ENCODE measurements at places on chromosomes 7 and 10.

DNA sequence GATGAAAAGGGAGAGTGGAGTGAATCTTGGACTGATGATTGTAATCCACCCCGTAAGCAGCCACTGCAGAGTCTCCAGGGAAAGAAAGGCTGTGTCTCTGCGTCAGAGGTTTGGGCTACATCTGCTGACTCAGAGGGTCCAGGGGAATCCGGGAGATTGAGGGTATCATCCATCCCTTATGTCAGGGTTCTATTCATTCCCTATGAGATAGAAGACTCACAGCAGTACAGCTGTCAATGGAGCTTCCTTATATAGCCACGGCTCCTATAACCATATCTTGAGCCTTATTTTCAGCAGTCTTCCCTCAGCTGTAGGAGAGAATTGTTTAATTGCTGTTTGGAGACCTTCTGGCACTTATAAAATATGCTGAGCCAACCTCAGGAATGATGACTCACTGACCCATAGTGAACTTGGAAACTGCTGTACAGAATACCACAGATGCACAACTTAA lies 558.2 kb upstream of the PFKP start:
- no peak for DNase-seq

GRCh38 chr7:69184339-69184738 lies 413.9 kb upstream of the AUTS2 start:
- DNase-seq, result no peak

DNA sequence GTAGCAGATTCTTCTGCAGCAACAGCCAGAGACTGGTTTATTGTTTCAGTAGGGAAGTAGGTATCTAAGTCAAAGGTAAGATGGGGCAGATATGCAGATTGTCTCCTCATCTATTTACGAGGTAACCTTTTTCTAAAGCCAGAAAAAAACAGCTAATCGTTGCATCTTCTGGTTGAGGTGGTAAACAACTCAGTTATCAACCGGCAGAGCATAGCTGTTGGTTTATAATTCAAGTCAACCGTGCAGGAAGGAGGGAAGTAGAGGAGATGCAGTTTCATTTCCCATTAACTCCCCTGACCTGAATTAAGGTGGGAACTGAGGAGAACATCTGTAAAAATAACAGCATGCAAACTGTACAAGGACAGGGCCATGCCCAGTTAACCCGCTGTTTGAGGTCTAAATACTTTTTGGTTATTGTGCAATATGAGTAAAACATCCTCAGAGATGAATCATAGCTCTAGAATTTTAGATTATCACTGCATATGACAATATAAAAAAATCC lies 156.5 kb upstream of the ITGB1 start:
- DNase-seq, result no peak

DNA sequence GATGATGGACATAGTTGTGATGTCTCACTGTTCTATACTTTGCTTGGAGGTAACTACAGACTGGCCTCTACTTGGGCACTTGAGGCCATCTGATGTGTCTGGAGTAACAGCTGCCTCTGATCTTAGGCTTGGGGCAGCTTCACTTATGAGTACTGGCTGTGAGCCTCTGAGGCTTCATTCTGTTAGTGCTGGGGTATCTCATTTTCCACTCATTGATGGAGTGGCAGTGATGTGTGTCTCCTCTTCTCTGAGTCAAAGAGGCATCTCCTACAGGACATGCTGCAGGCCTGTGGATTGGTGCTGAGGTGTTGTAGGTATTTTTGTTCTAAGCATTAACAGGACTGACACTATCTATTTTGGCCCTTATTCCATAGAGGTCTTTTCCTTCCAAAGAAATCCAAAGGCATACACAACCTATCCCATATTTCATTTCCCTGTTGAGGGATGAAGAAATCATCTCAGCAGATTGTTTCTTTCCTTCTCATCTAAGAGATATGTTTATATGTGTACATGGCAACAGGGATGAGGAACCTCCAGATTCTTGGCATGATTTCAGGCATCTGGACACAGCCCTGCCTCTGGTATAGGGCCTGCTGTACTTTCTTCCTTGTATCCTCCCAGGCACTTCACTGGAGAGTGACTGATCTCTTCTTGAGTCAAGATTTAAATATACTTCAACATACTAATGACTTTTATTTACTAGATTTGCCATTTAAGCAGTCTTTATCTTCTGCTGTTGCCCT lies 65.7 kb upstream of the NOBOX start:
- no peak for DNase-seq

DNA sequence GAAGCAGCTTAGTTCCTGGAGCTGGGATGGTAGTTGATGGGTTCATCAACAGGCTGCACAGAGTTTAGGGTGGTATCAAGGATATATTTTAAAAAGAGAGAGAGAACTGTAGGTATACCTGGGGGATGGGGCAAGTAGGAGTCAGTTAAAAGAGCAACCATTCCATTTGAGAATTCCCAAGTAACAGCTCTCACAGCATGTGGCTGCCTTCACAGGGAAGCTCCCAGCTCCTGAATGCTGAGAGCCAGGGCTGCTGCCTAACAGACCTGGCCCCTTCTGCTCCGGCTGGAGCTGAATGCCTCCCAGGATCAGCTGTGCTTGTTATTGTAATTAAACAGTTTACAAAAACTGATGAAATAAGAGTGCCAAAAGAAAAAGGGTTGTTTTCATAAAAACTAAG lies 58.8 kb upstream of the GPR26 start:
- peak; percentile 92 for DNase-seq

- DNase-seq, result no peak
Observed at GRCh38 chr7:155168597-155169480, 98.7 kb downstream of the HTR5A start.

- DNase-seq, result peak; percentile 19
Observed at GRCh38 chr7:142804728-142805207, 34.0 kb downstream of the PRSS2 start.

DNA sequence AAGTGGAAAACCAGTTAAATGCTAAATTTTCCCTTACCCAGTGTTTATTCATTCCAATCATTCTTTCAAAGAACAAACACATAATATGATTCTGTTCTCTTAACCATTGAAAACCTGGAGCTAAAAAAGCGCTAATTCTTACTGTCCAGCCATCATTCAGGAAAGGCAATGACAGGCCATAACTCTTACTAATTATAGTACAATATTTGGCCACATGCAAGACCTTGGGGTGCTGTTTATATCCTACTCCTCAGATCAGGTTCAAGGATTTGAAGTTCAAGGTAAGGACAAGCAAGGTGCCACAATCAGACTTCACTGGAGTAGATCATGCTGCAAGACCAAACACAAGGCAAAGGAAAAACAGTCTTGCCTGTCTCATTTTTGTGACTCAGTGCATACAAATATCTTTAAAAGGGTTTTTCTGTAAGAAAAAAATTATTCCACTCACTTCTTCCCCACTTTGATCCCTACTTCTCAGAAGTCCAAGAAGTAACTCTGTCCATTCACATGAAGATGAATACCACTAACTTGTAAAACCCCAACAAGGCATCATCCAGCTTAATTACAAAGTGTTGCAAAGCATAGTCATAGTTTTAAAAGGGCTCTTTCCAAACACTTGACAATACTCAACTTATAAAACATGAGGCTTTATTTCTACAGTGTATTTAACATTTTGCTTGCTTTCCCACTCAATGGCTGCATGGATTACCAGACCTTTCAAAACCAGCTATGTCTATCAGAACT lies 153.0 kb downstream of the DOCK4 start:
- no peak for DNase-seq

DNA sequence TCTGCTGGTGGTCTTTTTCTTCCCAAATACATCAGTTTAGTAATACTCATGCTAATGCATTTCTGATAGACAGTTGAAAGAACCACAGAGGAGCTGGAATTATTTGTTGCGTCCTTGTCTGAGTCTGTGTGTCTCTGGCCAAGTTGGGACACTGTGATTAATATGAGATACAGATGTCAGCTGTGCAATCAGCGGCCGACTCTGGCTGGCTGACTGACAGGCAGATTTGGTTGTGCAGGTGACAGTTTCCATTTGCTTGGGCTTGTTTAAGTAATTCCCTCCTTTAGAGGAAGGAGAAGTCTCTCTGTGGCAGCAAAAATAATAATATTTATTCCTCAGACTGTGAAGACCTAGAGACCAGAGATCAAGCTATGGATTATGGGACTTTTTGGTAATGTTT lies 176.2 kb upstream of the CHRM2 start:
- no peak for DNase-seq

- no peak for DNase-seq
Observed at GRCh38 chr10:78772486-78772885, 296.3 kb upstream of the ZMIZ1 start.

DNA sequence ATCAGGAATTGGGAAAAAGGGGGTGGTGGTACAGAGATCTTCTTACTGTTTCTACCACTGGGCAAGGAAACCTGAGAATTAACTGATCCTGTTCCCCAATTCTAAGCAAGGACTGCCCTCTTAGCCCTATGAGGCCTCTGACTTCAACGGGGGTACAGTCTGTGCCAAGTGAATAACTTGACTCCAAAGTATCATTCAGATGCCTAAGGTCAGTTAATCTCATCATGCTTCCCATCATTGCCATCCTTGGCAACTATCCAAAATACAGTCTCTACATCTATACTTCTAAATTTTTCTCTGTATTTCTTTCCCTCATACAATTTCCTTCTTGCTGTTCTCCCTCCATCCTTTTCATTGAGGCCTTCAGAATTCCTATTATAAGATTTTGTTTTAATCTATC lies 10.5 kb downstream of the PPP3CB start:
- no peak for DNase-seq

GRCh38 chr7:23264916-23265458 lies 18.4 kb downstream of the GPNMB start:
- peak; percentile 9 for DNase-seq

- DNase-seq, result no peak
Observed at GRCh38 chr7:39516498-39516897, 49.7 kb upstream of the YAE1 start.

- DNase-seq, result no peak
Observed at GRCh38 chr10:124831116-124831515, 29.5 kb downstream of the ABRAXAS2 start.

DNA sequence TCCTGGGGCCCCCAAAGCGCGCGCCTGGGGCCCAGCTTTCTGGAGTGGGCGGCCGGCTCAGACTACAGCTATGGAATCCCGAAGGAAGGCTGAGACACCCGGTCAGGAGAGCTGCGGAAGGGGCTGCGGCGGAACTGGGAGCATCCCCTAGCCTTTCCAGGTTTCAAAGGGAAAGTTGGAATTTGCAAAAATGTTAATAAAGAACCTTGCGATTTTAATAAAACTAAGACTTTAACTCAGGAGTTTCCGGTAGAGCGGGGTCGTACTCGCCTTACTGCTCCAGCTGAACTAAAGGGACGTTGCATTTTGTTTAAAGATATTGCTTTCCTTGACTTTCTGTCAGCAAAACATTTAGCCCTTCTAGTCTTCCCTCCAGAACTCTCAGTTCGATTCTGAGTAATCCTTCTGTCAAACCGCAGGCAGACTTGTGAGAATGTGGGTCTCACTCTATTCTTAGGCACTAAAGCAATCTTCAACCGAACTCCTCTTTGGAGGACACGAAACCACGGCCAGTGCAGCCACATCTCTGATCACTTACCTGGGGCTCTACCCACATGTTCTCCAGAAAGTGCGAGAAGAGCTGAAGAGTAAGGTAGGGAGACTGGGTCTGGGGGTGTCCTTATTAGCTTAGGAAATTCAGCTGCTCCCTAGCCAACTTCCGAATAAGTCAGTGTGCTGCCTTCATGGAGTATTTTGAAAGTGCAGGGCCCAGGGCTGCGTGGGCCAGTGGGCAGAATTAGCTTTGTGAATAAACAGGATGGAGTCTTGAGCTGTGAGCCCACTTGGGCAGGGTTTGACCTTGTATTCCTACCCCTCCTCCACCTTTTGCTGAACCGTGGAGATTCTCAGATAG lies 1.9 kb downstream of the CYP26A1 start:
- no peak for DNase-seq

DNA sequence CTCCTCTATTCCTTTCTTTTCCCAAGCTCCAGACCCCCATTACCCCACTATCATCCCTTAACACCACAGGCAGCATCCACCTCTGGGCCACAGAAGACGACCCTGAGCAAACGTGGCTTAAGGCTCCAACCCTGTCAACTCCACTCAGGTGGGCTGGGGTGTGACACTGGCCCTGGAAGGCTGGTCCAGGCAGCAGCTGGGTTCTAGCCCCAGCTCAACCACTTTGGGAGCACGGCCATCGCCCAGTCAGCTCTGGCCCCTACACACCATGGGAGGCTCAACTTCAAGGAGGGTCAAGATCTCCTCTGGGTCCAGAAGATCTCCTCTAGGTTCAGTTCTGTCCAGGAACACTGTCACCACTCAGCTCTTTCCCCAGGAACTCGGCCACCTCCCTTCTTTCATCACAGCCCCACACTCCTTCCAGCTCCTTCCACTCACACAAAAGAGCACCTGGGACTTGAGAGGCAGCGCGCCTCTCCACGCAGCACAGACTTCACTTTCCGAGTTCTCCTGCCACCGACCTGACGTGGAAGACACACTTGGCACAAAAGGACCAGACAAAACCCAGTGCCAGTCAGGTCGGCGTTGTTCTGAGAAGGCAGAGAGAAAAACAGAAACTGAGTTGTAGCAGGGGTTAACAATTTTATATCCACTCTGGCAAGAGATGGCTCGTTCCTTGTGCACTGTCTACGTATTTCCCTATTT lies 84.1 kb downstream of the CTBP2 start:
- no peak for DNase-seq

DNA sequence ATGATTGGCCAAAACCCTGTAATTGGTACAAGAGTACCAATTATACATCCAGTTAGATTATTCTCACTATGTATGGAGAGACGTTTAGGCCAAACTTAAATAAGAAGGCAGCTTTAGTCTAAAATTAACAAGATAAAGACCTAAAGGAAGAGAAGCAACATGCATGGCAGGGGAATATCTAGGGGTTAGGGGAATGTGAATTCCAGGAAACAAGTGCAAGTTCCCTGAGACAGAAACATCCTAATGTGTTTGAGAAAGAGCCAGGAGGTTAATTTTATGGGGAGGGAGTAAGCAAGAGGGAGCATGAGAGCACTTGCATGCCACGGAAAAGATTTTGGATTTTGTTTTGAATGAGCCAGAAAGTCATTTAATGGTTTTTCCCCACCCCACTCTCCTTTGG lies 39.6 kb upstream of the CCDC6 start:
- no peak for DNase-seq

DNA sequence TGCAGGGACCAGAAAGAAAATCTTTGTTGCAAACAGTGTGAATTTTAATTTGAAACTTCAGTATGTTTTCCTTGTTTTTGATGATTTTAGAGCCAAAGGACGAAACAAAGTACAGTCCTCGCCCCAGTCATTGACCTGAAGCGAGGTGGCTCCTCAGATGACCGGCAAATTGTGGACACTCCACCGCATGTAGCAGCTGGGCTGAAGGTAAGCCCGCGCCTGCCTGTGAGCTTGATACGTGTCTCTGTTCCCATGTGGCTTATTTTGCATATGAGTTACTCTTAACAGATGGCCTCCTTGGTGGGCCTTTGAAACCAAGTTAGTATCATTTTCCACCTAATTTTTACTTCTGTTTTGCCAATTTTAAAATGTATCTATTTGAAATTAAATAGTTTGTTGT lies 12.3 kb downstream of the RBM17 start:
- DNase-seq, result no peak

- peak; percentile 65 for DNase-seq
Observed at GRCh38 chr7:91941450-91941849, 788 bp downstream of the AKAP9 start.

- no peak for DNase-seq
Observed at GRCh38 chr7:106499897-106500296, 161.1 kb downstream of the CCDC71L start.

All from endodermal cell (in vitro differentiated cells).